ENCODE measurements at places on chromosomes 11 and 22.

GRCh38 chr22:41799486-41800347 is 762 bp upstream of the CCDC134 start:
- DNase-seq = peak; percentile 5

GRCh38 chr22:19739911-19740449 is 16.6 kb downstream of the GP1BB start:
- no peak for DNase-seq

GRCh38 chr11:98358551-98358950 is 662.2 kb upstream of the CNTN5 start:
- DNase-seq = no peak

DNA sequence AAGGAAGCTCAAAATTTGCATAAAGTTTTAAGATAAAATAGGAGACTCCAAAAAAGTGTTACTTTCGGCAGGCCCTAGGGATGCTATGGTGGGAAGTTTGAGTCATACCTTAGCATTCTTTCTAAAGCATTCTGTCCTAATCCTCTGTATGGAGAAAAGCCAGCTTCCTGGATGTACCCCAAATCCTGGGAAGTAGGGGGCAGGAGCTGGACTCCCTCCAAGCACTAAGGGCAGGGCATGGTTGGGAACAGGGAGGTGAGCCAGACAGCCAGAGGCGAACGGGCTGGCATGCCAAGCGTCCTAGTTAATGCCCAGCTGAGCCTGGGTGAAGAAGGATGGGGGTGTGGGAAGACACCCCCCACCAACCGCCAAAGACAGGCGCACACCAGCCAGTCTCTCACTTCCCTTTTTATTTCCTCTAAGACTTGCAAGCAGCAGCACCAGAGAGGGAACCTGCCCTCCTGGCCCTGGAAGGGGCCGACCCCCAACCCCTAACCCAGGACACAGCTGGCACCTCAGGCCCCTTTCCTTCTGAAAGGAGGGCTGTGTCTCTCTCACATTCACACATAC is 23.9 kb downstream of the RTN4RL2 start:
- DNase-seq = no peak

- DNase-seq = no peak
Measured at GRCh38 chr11:113578033-113578380, 102.8 kb upstream of the DRD2 start.

DNA sequence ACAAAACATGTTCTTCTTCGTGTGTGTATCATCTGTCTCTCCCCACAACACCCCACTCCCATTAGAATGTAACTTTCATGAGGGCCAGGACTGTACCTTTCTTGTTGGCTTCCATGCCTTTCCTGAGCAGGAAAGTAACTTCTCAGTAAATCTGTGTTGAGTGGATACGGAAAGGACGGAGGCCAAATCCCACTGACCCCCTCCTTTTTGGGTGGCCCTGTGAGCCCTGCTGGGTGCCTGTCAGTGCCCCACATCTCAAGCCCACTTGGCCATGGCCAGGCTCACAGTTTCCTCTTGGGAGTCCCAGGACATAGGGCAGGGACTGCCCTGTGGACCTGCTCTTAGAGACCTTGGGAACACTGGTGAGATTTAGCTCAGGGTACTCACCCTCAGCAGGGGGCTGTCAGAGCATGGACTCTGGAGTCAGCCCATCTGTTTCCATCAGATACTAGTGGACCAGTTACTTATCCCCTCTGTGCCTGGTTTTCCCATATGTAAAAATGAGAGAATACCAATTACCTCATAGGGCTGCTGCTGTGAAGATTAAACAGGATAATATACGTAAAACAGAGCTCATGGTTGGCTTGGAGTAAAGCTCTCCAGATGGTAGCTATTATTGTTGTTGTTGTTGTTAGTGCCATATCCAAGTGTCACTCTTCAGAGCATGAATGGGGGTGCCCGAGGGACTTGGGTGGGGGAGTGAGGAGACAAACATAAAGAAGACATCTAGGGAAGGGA is 1.0 kb upstream of the C11orf96 start:
- no peak for DNase-seq

DNA sequence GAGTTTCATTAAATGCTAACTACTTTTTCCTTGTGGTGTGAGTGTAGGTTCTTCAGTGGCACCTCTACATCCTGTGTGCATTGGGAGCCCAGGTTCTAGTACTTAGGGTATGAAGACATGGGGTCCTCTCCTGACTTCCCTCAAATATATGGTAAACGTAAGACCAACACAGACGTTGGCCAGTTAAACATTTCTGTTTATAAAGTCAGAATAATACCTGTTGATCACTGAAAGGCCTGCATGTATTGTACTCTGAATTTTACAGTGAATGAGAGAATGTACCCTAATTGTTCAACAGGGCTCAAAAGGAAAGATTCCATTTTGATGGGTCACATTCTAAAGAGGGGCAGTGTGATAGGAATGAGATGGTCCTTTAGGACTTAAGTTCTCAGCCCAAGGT is 3.2 kb downstream of the RPL27A start:
- no peak for DNase-seq

- no peak for DNase-seq
Measured at GRCh38 chr11:83092488-83093384, 21.0 kb upstream of the RAB30 start.

DNA sequence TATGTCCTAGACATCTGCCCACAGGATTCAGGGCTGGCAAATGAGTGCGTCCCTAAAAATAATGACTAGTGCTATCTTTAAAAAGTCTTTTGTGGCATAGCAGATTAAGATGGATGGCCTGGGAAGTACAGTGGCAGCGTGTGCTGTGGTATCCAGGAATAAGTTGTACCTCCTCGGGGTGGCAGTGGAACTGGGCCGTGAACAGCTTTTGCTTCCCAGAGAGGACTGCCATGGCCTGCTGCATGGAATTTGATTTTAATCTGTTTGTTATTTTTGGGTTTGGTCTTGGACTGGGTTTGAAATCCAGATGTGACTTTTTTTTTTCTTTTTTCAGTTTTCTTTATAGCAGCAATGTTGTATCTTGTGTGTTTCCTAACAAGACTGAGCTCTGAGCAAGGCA is 71.3 kb upstream of the PARVG start:
- no peak for DNase-seq

- no peak for DNase-seq
Measured at GRCh38 chr22:29469755-29470154, 10.3 kb upstream of the NEFH start.

GRCh38 chr22:28075358-28075981 is 156.4 kb upstream of the PITPNB start:
- no peak for DNase-seq

- no peak for DNase-seq
Measured at GRCh38 chr11:371716-372590, 2.7 kb downstream of the B4GALNT4 start.

- no peak for DNase-seq
Measured at GRCh38 chr11:111128076-111128870, 117.3 kb upstream of the POU2AF2 start.

GRCh38 chr22:21929253-21929652 is 23.4 kb downstream of the PPM1F start:
- no peak for DNase-seq

GRCh38 chr22:29205594-29206371 is at the start of gene EMID1:
Gene EMID1 (plus strand): TSS chr22:29205896. CDS start chr22:29206039, 143 bp downstream.
- DNase-seq = no peak

GRCh38 chr11:64960719-64961118 is 11.2 kb downstream of the MAJIN start:
- DNase-seq = no peak

GRCh38 chr11:117529816-117530215 is 202.2 kb downstream of the CEP164 start:
- no peak for DNase-seq

- DNase-seq = no peak
Measured at GRCh38 chr22:35044607-35045390, 21.2 kb upstream of the ISX start.

GRCh38 chr11:110251836-110252235 is 44.6 kb downstream of the RDX start:
- no peak for DNase-seq

DNA sequence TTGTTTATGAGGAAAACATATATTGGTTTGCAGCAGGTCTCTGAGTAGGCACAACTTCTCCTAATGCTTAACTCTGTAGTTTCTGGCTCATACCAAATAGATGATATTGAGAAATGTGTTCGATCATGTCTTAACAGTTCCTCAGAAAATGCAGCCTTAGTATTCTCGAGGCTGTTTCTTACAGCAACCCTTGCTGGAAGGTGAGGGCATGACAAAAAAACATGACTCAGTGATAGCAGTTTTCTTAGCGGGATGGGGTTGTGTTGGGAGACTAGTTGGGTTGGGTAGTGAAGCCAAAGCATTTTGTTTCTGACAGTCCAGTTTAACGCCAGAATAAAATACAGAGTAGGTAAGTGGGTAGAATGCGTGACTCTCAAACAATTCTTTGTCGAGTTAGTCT is 94.7 kb upstream of the PARVA start:
- DNase-seq = no peak

- DNase-seq = no peak
Measured at GRCh38 chr11:75786101-75786736, 17.6 kb downstream of the DGAT2 start.

DNA sequence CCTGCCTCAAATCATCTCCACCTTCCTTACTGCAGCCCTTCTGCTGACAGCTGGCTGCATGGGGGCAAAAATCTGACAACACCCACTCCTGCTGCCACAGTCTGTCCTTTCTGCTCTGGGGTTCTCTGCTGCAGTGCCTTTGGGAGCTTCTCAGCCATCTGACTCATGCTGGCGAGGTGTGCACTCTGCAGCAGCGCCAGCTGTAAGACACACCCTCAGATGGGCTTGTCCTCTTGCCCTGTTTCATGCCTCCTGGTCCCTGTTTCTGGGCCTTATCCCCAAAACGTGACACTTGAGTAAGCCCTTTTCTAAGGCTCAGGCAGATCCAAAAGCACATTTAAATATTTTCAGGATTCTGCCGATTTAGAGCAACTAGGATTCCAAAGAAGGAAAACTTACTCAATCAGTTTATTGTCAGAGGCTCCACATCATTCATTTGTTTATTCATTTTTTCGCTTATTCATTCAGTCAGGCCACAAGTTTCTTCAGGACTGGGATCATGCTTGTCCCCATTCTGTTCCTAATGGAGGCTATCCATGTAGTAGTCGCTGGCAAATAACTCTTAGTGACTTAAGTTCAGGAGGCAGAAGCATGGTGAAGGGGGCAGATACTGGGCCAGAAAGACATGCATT is 60.2 kb downstream of the SMIM38 start:
- DNase-seq = no peak

- no peak for DNase-seq
Measured at GRCh38 chr11:96288915-96289314, 54.1 kb downstream of the MAML2 start.

DNA sequence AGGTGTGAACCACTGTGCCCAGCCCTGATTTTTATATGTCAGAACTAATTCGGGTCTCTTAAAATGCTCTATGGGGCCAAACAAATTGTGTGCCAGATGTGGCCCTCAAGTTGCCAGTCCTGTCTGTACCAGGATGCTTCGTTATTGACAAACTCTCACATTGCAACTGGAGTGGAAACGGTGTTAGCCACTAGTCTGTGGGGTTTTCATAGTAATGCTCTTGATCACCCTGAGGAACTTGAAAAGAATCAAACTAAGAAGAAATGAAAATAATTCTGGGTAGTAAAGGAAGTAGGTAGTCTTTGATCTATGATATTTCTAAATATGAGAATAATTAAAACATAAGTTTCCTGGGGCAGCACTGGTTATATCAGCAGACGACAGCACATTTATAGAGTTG is 67.3 kb upstream of the ADSL start:
- DNase-seq = no peak

DNA sequence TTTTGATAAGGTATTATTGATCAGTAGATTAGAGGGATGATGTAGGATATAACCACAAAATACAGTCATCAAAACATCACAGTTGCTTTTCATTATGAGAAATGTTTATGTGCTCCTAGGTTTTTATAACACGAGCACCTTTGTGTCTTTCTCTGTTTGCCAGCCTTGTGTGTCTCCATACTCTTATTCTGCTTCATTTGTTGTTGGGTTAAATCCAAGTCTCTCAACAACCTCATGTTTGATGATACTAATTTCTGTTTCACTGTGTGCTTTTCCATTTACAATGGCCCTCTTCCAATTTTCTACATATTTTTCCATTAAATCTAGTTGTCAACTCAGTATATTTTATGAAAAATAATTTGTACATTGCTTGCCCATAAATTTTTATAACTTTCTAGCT is 107.7 kb upstream of the POU2AF2 start:
- DNase-seq = no peak

- DNase-seq = no peak
Measured at GRCh38 chr22:30640839-30641430, 5.4 kb downstream of the SLC35E4 start.

DNA sequence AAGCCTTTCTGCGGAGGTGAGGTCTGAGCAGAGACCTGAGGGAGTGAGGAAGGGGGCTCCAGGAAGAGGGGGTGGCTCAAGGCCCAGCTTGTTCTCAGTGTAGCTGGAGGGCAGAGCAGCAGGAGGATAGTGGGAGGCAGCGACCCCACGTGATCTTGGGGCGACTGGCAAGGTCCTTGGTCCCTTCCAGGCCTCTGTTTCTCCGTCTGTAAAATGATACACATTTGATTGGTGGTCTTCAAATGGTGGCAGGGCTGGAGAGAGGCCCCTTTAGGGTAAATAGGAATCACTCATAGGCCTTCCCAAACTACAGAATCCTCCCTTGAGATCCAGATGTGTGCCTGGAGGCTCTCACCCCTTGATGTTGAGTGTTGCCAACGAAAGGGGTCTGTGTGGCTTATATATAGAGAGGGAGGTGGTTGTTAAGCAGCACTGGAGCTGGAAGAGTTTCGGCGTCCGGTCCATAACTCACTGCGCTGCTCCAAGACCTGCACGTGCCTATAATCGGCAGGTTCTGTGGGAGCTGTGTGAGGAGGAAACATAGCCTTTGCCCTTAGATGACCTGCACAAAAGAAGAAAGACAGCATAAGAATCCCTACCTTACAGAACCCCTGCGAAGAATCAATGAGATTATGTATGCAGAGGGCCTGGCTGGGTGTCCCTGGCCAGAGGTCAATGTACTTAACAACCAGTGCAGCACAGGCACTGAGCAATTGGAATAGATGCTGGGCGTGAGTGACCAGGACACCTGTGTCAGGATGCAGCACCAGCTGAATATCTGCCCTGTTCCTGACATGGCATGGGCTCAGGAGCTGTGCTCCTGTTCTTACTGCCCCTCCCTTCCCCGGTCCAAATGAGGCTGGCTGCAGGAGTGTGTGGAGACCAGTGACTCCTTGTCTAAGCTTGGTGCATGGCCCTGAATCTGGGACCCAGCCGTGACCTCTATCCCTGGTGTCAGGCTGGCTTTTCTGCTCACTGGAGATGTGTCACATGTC is 28.7 kb downstream of the OTOG start:
- no peak for DNase-seq

- peak; percentile 74 for DNase-seq
Measured at GRCh38 chr11:73652046-73652730, 5.8 kb downstream of the PLEKHB1 start.

GRCh38 chr11:15865212-15865987 is 490.9 kb downstream of the SOX6 start:
- no peak for DNase-seq

GRCh38 chr11:36139767-36140166 is 149.5 kb downstream of the COMMD9 start:
- no peak for DNase-seq

All from neural crest cell (in vitro differentiated cells).